Activated CD4-positive, CD25-positive, alpha-beta regulatory T cell (primary cell): ENCODE measurements at places on chromosomes 7 and 10.

DNA sequence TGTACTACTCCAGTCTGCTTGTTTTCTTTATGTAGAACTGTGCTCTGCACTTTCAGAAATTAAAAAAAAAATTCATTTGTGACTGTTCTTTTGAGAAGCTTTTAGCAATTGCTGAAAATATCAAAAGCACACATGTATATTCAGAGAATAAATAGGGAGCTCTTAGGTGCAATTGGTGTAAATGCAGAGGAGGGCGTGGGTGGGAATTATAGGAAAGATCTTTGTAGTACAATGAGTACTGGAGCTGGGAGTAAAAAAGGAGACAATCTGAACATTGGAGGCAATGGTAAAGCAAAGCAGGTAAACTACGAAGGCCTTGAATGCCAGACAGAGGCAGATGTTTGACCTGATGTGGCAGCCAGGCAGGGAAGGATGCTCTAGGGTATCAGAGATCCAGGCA, 267.5 kb downstream of the SORCS3 start:
- no peak for DNase-seq

DNA sequence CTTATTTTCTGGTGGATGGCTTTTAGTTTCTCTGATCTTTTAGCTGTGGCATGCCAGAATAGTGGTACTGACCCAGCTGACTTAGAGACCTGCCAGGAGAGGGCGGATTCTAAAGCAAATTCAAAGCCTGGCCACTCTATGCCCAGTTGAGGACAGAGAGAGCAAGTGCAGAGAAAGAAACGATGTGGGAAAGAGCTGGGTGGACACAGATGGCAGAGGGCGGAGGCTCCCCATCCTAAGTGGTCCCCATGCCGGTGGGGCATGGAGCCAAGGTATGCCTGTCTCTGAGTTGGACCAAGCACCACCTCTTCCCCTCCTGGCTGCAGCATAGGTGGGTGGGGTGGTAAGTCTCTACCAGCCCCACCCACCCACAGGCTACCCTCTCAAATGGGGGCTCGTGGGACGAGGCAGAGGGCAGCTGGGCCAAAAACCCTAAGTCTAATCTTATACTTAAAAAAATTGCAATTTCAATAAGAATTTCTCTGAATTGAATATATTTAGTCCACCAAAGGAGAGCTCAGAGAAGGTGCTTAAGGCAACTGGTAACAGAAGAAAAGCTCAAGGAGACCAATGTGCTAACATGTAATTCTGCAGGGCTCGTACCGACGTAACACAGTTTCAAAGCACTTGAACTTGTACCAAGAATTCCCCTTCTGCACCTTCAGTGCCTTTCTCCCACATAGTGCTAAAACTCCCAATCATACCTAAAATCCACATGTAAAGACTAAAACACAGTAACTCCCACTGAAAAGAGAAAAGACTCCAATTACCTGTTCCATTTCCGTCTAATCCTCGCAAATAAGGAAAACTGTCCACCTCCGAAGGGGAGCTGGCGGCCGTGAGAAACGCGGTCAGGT, 85.7 kb upstream of the NMT2 start:
- DNase-seq, result no peak

DNA sequence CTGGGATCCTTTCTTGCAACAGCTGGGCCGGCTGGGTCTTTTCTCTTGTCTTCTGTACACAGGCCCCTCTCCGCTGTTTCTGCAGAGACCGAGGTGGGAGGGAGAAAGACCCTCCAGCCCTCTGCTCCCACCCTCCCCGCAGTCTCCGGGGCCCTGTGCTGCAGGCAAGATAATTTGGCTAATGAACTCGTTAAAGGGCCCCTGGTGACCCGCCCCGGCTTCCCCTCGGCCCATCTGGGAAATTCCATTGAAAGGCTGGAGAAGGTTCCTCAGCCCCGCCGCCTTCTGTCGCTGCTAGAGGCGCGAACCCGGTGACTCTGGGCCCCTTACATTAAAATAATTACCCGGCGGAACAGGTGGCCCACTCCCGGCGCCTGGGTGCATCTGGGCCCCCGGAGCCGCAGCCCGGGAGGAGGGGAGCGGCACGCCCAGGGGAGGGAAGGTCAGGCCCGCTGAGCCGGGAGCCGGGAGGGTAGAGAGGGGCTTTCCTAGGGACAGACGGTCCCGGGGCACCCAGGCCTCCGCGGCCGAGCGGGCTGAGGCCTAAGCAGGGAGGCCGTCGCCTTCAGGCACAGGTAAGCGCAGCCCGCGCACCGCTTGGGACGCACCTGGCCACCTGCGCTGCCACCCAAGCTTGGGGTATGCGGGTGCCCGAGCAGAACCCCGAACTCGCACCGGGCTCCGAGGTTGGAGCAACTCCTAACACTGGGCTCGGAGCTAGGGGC, 7.3 kb upstream of the MNX1 start:
- DNase-seq, result no peak

GRCh38 chr7:137886281-137886680, 39.5 kb upstream of the DGKI start:
- DNase-seq, result no peak

DNA sequence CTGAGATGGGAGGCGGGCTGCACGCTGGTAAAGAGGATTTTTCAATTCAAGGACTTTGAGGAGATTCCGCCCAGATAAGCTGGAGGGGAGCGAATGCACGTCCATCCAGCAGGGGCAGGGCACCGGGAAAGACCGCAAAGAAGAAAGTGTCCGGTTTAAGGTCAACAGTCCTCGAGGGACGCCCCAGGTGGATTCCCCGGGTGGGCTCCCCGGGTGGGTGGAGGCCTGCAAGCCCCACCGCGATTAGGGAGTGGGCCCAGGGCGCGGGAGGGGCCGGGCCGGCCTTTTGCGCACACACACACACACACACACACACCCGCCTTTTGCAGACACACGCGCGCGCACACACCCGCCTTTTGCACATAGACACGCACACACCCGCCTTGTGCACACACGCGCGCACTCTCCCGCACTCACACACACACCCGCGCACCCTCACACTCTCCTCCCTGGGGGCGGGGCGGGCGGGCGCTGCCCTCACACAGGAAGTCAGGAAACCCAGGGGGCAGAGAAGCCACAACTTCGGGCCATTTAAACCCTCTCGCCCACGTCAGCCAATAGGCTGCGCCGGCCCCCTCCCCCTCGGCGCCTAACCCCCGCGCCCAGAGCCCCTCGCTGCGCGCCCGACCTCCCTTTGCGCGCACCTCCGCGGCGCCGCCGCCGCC, 615 bp downstream of the ARHGAP12 start:
- DNase-seq, result no peak

DNA sequence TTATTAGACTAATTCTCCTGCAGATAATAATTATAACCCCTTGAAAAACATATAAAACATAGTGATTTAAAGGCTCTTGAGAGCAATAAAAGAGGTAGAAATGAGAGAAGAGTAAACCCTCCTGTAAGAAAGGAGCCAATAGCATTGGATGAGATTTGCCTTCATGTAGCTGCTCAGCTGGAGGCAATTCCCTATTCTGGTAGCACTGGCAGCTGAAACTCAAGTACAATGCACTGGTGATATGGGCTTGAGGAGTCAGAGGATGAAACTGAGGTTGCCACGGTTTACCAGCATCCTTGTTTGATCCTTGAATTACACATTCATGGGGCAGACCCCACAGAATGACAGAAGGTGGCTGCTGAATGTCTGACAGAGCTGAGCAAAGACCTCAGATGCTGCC, 76.4 kb downstream of the CTTNBP2 start:
- DNase-seq, result no peak

GRCh38 chr10:89609833-89610346, 35.2 kb downstream of the PANK1 start:
- DNase-seq, result no peak

DNA sequence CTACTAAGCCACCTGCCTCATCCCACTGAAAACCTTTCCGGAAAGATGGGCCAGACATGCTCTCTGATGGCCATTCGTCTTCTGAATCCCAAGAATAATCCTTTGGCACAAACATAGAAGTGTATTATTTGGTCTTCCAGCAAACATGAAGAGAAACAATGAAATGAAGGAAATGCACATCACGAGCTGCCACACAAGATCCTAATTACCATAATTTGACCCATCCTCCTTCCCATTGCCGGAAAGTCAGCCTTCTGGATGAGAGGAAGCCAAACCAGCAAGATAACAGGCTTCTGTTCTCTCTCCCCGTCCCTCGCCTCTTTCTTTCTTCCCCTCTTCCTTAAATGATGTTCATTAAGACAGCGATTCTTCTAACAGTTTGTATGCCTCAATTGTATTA, 218.9 kb upstream of the KMT2E start:
- no peak for DNase-seq

DNA sequence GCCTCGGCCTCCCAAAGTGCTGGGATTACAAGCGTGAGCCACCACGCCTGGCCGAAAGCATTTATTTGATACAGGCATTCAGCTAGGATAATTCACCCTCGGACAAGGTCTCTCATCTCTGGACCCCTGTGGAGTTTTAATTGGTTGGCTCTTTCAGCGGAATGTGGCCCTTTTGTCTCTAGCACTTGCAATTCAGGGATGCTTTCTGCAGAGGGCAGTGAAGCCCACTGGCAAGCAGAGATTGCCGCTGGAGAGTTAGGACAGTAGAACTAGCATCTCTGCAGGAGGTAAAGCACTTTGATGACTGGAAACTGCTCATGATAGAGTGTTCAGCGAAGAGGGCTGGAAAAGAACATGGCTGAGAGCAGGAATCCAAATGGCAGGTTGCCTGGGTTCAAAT, 62.0 kb downstream of the SUFU start:
- DNase-seq, result no peak

GRCh38 chr7:85593355-85593754, 406.5 kb upstream of the SEMA3D start:
- no peak for DNase-seq

DNA sequence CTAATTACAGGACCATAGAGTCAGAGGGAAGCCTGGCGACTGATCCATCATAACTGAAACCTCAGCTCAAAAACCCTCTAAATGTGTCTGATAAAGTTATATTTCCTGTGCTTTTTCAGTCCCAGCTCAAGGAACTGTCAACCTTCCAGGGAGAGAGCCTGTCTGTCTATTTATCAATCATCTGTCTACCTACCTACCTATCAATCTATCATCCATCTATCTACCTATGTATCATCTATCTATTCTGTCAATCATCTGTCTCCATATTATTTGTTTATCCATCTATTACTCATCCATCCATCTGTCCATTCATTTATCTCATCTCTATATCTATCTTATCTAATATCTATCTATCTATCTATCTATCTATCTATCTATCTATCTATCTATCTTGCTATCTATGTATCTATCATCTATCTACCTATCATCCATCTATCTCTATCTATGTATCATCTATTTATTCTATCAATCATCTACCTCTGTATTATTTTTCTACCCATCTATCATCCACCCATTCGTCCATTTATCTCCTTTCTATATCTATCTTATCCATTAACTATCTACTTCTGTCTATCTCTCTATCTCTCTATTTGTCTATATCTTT, 161.4 kb downstream of the PRKCQ start:
- DNase-seq, result no peak

DNA sequence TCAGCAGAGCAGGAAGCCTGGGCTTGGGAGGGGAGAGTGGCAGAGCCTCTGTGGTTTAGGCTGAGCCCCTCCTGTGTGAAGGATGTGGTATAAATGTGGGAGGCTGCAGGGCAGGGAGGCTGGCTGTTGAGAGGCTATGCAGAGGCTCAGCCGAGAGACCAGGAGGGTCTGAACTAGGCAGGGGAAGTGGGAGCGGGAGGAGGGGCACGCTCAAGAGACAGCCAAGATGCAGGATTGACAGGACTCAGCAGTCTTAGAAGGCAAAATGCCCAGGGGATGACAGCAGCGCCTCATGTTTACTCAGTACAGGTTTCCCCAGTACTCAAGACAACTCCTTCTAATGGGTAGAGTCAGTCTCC, 24.3 kb downstream of the BTBD16 start:
- DNase-seq, result no peak

DNA sequence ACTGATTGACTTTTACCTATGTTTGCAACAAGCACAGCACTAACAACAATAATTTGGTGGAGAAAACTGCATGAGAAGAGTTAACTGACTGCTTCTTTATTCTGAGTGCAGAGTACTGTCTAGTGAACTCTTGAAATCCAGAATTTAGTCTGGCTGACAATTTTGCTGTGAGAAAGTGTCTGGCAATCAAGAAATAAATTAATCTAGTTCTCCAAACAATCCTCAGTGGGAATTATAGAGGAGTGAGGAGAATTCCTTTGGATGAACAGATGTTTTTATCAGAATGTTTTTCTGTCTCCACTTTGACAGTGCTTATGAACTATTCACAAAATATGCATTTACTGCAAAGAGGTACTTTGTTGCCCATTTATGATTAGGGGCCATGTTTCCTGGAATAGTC, 694.9 kb upstream of the LRRN3 start:
- no peak for DNase-seq

DNA sequence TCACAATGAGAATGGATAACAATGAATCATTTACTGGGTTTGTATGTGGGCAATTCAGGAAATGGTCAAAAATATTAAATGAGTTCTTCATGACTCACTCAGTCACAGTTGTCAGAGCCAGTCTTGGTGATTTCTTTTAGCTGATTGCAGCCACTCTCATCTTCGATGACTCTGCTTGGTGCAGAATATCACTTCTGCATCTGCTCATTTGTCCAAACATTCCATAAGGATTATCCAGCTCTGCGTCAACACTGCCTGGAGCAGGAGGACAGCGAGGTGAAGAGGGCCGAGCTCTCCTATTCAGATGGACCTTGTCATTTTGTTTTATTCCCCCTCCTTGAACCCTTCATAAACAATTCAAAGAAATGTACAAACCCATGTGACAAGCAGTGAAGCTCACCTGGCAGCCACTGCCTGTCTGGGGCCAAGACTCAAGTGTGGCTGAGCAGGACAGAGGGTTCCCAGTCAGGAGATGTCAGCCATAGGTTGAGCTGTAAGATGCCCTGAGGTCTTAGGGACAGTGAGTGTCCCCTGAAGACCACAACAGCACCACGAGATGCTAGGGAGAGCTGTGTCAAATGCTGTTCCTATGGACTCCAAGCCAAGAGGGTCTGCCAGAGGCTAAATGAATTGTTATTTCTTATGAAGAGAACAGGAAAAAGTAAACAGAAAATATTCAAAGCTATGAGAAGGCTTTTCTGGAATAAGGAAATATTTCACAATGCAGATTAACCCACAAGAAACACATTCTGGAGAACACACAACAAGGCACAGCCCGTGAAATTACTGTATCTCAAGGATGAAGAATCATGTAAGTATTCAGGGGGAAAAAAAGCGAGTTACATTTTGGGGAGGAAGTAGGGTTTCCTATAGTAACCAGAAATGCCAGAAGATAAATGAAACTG, 33.1 kb upstream of the EGFR start:
- DNase-seq, result no peak

DNA sequence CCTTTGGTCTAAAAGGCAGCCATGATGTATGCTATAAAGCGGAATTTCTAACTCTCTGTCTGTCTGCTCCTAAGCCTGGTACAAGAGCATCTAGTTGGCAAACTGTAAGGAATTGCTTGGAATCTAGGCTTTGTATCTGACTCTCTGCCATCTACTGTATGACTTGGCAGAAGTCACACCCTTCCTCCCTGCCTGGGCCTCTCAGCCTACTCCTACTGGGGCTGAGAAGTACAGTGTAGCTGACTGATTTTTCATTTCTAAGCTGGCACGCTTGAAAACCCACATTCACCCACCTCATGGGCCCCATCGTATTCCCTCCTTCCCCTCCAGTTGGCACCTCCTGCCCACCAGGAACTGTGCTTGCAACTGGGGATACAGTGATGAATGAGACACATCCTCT, 435.2 kb downstream of the PLXNA4 start:
- no peak for DNase-seq
